ENCODE measurements at places on chromosomes 16 and 17.

- DNase-seq: no peak
These were observed 14.7 kb upstream of the BCAR1 start for GRCh38 chr16:75265911-75266701.

DNA sequence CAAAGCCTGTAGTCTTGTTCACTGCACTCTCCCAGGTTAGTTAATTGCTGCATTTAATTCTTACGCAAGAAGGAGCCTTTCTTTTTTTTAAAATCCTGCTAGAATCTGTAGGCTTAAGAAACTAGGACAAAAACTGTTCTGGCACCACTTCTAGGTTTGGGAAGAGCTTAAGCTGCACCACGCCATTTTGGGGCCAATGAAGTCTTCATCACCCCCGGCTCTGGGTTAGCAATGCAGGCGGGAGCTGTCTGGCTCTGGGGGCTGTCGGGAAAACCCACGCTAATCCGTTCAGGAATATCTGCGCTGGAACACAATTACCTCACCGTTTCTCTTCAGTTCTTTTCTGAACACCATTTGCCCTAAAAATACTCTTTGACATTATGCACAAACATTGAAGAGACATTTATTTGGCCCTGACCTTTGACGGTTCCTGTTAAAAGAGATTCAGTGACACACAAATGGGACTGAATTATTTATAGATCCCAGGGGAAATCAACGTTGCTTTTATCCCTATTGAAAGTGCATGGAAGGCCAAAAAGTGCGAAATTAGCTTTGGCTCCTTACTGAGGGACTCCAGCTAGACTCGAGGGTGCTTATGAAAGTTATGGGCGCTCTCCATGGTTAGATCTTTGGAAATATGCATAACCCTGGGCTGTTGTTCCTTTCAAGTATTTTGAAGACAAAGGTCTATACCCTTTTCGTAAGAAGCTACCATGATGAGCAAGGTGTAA lies 249.2 kb downstream of the HAPSTR1 start:
- DNase-seq: no peak

DNA sequence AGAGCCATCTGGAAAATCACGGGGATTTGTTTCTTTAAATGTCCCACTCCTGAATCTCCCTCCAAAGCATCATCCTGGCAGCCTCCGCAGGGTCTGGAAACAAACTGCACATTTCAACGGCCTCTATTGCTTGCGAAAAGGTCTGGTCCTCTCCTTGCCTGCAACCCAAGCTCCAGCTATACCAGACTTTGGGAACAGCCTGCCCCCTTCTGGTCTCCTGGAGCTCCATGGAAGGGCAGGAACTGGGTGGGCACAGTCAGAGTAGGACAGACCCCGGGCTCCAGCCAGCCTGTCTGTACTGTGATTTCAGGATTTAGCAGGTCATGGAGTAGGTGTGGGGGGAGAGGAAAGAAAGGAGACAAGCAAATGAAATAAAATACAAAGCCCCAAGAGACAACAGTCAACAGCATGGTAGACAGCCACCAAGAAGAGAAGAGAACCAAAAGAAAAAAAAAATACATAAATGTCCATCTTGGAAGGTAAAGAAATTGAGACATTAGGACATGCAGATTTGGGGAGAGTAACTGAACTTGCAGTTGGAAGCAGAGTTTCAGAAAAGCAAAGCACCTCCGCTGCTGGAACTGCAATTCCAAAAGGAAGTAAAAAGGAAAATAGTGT lies 2.7 kb downstream of the XYLT1 start:
- peak; percentile 59 for DNase-seq

DNA sequence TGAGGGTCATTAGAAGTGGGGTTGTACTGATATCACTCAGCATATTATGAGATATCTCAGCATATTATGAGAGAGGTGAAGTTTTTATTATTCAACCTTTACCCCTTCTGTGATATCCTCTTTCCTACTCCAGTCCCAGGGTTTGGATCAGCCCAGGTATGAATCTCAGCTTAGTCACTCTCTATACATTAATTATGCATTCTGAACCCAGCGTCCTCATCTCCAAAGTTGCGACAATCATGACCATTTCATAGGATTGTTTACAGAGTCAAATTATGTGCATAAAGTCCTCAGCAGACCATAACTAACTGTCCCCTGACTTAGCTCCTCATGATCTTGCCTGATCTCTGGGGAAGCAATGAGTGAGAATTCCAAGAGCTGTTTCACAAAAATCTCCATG lies 20.5 kb upstream of the BLMH start:
- no peak for DNase-seq

- no peak for DNase-seq
These were observed 28.8 kb downstream of the POLR2A start for GRCh38 chr17:7512824-7513540.

GRCh38 chr16:53600126-53600525 lies 97.1 kb upstream of the AKTIP start:
- DNase-seq: no peak

GRCh38 chr17:61343576-61343975 lies 56.1 kb upstream of the TBX2 start:
- DNase-seq: no peak

DNA sequence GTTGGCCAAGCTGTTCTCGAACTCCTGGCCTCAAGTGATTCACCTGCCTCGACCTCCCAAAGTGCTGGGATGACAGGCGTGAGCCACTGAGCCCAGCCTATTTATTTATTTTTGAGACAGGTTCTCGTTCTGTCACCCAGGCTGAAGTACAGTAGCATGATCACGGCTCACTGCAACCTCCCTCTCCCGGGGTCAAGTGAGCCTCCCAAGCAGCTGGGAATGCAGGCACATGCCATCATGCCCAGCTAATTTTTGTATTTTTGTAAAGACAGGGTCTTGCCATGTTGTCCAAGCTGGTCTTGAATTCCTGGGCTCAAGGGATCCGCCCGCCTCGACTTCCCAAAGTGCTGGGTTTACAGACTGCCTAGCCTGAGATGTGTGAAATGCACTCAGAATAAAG lies 10.2 kb upstream of the SEC14L1 start:
- DNase-seq: no peak

GRCh38 chr16:47829850-47830600 lies 325.8 kb downstream of the ABCC12 start:
- DNase-seq: no peak

- DNase-seq: no peak
These were observed 96.4 kb upstream of the SHISA6 start for GRCh38 chr17:11144358-11145233.

GRCh38 chr16:89041571-89042481 lies 51.8 kb upstream of the ACSF3 start:
- no peak for DNase-seq

DNA sequence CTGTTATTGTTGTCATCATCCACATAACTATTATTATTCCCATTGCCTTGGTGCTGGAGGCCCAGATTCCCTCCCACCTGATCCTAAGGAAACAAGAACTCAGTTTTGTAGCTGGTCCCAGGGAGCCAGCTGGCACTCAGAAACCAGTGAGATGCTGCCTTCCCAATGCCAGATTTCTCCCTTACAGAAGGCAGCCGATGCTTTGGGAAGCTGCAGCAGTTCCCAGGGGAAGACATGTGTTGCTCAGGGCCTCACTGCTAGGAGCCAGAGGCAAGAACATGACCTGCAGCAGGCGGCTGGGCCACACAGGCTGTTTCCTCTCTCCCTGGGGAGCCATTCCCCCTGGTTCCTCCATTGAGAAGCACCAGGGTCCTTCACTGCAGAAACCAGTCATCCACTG lies 59.9 kb upstream of the GRIN2A start:
- no peak for DNase-seq

DNA sequence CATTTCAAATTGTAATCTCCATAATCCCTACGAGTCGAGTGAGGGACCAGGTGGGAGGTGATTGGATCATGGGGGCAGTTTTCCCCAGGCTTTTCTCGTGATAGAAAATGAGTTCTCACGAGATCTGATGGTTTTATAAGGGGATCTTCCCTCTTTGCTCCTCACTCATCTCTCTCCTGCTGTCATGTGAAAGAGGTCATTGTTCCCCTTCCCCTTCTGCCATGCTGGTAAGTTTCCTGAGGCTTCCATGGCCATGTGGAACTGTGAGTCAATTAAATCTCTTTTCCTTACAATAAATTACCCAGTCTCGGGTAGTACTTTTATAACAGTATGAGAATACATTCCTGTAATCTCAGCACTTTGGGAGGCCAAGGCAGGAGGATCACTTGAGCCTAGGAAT lies 76.7 kb upstream of the MARCHF10 start:
- DNase-seq: no peak

- no peak for DNase-seq
These were observed 405.9 kb upstream of the RBFOX1 start for GRCh38 chr16:6926762-6927161.

- no peak for DNase-seq
These were observed 23.0 kb downstream of the MAP2K6 start for GRCh38 chr17:69437475-69437874.

DNA sequence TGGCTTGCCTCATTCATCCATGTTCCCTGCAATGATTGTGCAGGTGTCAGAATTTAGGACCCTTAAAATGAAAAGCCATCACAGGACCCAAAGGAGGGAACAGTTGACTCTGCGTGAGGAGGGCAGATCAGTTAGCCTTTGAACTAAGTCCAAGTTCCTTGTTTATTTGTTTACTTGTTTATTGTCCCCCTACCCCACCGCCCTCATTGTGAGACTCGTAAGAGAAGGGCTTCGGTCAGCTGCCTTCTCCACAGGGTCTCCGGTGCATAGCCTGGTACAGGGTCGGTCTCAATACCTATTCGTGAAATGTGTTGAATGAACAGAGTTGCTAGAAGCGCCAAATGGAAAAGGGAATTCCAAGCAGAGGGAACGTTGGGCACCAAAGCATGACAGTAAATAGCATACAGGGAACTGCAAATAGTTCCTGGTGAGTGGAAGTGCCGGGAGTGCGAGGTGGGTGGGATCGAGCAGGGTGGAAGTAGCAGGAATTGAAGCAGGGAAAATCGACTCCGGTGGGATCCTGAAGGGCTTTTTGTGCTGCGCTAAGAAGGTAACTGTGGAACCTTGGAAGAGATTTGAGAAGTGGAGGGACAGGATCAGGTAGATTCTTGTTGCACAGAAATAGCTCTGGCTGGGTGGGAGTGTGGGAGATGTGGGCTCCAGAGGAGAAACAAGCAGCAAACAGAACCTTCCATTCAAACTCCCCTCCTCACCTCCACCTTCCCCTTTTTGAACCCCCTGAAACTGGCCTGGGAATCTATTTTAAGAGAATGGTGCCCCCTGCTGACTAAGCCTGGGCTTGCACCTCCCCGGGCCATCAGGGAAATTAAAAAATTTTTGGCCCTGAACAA lies 12.7 kb downstream of the SLC35B1 start:
- DNase-seq: peak; percentile 69

DNA sequence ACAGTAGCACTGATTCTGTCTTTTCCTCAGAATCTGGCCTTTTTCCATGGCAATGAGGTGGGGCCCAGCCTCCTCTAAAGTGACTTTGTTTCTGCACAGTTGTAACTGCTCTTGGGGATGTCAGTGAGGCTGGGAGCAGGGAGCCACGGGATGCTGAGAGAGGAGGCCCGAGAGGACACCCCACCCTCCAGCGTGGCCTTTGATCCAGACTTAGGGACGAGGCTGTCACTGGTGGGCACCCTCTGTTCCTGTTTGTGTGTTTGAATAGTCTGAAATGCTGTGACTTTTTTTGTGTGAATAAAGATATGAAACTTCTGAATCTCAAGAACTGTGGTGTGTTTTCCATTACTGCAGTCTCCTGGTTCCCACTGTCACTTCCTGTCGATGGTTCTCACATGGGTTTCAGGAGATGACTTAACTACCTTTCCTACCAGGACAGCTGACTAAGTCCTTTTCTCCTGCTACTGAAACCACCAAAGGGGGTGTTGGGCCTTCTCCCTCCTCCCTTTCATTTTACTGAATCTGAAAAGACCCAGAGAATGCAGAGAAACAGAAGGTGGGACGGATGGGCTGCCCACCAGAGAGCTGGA lies 18.6 kb downstream of the KCTD2 start:
- no peak for DNase-seq

GRCh38 chr17:76379646-76380376 lies 4.6 kb upstream of the SPHK1 start:
- DNase-seq: no peak

GRCh38 chr17:55090079-55090492 lies 121.5 kb downstream of the STXBP4 start:
- DNase-seq: peak; percentile 11

Measured in CD4-positive, alpha-beta T cell treated with Interferon alpha-2 for 1 hour (primary cell).